ENCODE measurements at places on chromosomes 2 and 18.
A peak's percentile ranks its signal among the peaks of the same experiment; 100 is the strongest.

DNA sequence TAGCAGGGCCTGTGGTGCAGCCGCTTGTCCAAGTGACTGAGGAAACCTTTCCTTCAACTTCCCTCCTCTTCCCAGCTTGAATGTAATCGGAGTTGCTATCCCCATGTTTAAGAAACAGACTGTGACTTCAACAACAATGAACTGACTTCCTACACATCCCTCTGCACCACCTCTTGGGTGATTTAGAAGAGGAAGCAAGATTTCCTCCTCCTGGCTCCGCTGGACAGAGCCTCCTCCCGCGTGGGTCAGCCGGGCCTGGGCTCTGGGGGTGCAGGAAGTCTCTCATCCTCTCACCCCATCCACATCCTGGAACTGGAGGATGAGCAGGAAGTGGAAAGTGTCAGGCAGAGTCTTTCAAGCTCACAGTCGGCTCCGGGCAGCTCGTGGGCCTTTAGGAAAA is 84.3 kb downstream of the GATA6 start:
- DNase-seq, result no peak

- DNase-seq, result peak; percentile 60
These were observed 172.6 kb upstream of the BCL2L11 start for GRCh38 chr2:110948027-110948674.

- no peak for DNase-seq
These were observed 136.8 kb upstream of the MAP3K20 start for GRCh38 chr2:172938713-172939375.

DNA sequence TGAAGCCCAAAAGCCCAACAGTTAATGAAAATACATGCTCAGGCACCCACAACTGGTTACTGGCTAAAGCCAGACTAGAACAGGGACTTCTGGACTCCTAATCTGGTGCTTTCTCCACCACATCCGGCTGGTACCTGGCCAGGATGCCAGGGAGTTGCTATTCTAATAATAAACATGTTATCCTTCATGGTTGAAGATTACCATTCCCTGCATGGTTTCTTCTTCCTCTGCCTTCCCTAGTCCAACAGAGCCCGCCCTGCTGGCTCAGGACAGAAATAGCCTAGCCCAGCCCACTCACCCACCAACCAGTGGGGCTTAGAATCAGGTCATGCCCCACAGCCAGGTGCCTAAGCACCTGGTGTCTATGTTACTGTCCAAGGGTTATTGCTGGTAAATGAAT is 184.2 kb downstream of the TMEM247 start:
- no peak for DNase-seq

DNA sequence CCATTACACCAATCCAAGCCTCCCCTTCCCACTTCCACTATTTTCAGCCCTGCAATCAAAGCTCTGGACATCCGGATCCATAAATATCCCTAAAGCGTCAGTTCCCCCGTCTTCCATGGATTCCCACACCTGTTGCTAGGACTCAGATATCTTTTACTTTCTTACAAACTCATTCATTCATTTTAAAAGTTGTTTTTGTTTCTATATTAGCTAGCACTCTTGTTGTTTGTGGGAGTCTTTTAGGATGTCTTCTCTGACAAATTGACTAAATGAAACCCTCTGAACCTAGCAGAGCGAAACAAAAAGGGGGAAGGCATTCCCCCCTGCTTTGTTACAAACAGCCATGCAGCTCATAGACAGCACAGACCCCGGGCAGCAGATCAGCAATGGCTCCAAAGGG is 9.0 kb upstream of the NBAS start:
- DNase-seq, result no peak

GRCh38 chr18:33596178-33596854 is 18.3 kb downstream of the ASXL3 start:
- no peak for DNase-seq

- DNase-seq, result no peak
These were observed 62.8 kb downstream of the NABP1 start for GRCh38 chr2:191740759-191741158.

DNA sequence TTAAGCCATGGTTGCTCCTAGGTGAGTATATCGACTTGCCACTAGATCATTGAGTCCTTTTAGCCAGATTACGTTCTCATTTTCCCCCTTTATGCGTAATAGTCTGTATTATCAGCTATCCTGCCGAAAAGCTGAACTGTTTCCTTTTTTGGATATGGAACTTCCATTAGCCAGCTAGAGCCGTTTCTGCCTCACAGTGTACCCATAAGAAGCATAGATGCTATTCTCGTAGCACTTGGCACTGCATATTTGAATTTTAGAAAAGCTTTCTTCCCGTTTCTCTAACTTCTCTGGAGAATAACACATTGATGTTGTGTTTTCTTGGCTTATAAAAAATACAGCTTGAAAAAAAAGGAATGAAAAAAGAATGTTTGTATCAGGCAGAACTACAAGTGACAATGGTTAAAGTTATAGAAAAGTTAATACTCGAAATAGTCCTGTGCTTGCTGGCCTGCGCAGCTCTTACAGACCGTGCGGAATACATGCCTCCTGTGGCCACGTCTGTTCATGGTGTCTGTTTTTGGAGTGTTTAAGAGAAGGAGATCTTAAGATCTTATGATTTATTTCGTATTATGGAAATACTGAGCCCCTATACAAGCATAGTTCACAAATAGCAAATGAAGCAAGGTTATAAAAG is 710 bp downstream of the DUSP19 start:
- peak; percentile 74 for DNase-seq

GRCh38 chr18:63596964-63597363 is 9.8 kb downstream of the SERPINB13 start:
- no peak for DNase-seq

DNA sequence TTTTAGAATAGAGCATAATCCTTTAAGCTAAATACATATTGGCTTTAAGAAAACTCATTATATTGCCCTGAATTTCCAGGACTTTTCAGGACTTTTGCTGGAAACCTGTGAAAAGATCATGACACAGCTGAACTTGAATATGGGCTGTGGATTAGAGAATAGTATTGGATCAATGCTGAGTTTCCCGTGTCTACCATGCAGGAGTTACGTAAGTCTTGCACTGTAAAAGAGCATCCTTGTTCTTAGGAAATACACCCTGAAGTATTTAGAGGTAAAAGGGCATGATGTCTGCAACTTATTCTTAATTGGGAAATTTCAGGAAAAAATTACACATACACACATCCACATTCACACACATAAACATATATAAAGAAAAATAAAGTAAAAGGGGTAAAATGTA is 82.1 kb downstream of the ZFP36L2 start:
- DNase-seq, result no peak

DNA sequence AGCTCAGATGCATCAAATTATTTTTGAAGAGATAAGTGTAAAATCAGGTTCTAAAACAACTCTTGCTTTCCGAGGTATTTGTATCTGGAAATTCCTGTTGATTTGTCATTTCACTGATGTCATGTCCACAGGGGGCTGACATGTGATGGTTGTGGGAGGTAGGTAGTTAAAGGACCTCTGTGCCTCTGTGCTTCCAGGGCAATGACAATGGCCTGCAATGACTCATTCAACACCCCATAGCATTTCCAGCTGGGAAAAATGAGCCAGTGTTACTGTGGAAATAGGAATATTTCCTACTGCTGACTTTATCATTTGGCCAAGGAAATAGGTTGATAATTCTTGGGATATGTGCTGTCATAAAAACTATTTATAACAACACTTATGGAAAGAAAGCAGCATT is 86.2 kb upstream of the CCDC195 start:
- DNase-seq, result no peak

GRCh38 chr2:2667690-2668089 is 336.6 kb upstream of the MYT1L start:
- no peak for DNase-seq

GRCh38 chr18:40235836-40236235 is 1719.2 kb upstream of the PIK3C3 start:
- DNase-seq, result no peak

DNA sequence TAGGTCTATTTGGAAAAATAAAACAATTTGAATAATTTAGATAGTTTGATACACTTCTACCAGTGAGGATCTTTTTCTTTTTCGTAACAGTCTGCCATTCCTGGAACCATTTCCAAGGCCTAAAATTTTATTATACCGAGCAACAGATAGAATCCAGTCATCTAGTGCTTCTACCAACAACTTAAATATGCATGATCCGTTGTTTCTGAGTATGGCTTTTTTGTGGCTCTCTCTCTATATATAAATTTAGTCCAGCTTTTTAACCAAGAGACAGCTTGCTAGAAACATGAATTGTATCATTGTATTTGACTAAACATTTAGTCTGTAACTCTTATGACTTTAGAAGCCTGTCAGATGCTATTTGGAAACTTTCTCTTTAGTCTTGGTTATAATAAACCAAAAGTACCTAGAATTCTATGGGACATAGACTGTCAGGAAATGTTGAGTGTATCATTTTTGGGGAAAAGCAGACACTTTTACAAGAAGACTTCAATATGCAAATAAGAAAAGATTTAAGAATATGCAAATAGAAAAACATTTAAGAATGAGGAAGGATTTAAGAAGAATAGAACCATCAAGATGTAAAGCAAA is 161.4 kb downstream of the ZEB2 start:
- DNase-seq, result no peak

DNA sequence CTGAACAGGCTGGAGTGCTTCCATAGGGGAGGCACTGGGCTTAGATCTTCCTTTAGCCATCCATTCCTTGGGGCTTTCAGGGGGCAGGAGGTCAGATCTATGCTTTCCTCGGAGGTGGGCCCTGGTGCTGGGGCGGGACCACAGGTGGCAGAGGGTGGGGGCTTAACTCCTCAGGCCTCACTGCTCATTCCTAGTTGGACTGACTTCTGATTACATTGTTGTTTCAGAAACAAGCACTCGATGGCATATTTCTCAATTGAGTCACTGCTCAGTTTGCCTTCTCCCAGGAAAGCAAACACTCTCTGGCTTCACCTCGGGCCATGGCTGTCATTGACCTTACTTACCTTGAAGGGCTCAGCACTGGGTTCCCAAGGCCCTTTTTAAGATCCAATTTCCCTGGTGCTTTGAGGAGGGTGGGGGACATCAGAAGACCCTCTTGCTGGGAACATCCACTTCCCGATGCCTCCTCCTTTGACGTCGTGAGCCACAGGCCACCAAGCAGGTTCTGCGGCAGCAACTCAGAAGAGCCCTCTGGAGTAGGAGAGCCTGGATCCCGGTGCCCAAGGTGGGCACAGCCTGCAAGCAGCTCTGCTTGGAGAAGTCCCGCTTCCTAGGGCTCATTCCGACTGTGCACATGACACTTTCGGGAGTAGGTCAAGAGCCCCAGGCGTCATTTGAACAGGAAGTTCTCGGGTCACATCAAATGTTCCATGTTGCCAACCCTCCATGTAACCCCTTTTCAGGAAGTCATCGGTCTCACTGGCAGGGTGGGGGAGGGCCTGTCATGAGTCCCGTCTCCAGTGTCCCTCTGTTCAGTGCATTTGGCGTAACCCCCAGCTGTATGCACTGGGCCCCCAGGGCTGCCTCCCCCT is 40.6 kb downstream of the SDC1 start:
- DNase-seq, result no peak

DNA sequence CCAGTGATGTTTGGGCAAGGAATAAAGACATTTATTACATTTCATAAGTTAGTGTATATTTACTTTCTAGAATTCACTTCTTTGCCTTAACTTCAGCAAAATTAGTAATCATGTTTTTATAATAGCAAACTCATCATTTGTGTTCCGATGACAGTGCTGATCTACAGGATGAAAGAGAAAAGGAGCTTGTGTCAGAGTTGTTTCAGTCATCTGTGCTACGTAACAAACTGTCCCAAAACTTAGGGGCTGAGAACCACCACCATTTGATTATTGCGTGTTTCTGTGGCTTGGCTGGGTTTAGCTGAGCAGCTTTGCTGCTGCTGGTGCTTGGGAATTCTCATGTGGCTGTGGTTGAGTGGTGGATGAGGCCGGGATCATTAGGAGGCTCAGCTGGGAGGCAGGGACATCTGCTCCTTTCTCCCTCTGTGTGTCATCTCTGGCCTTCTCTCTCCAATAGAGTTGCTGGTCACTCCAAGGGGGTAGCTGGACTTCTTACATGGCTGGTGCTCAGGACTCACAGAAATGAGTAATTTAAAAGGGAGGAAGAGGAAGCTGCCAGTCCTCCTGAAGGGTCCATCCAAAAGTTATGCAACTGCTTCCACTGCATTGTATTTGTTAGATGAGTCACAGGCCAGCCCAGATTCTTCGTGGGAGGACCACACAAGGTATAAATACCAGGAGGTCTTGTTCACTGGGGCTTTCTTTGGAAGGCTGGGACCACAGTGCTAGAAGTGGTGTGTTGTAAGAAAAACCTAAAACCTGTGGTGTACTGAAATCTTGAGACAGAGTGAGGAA is 43.4 kb upstream of the HAAO start:
- no peak for DNase-seq

DNA sequence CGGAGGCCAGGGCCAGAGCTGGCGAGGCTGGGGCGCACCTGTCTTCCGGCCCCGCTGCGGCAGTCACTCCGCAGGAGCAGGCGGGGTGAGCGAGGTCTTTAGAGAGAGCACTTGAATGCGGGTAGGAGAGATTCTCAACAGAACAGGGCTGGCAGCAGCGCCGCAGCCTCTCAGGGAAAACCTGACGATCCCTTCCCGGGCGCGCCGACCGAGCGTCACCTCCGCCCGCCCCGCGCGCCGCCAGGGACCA is 526 bp downstream of the PRKRA start:
- peak; percentile 89 for DNase-seq

- no peak for DNase-seq
These were observed 188.5 kb upstream of the CDH2 start for GRCh38 chr18:28365411-28365831.

DNA sequence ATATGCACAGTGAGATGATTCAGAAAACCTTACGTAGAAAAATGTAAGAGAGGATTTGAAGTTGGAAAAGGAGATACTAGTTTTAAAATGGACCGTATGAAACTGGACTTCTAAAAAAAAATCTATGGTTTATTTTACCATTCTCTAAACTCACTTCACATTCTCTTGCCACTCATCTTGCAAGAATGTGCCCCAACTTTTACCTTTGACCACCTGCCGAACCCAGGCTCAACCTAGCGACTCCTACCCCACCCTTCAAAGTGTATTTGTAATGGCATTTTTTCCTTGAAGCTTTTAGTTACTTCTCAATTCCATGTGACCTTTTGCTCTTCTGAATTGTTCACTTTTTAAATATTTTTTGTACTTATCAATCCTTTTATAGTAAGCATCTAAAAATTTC is 160.8 kb downstream of the PHLPP1 start:
- DNase-seq, result no peak

All from NCI-H526 treated with DMSO at 0.1 percent for 48 hours (cell line).